ENCODE measurements at places on chromosomes 4 and X. TPM values are rescaled to one million over a fixed set of nuclear protein-coding genes. Genes with fewer than 3 reads are reported as not detected.

Gene HTN3
- not detected for total RNA-seq

Gene AKAP4
- total RNA-seq = not detected

Gene CACNA1F
- 0.05 TPM for total RNA-seq

Gene EFHC2
- total RNA-seq = 0.08 TPM

Gene GBA3
- total RNA-seq = 0.41 TPM

Gene CLTRN
- 0.38 TPM for total RNA-seq

Gene NAP1L3
- not detected for total RNA-seq
